Stimulated activated CD8-positive, alpha-beta memory T cell treated with anti-CD3 and anti-CD28 coated beads, Interleukin-7, amount 100 ng/mL, for 48 hours (primary cell): ENCODE measurements at places on chromosomes 7 and 10.

GRCh38 chr7:81256991-81257390 lies 338.1 kb upstream of the SEMA3C start:
- no peak for DNase-seq

DNA sequence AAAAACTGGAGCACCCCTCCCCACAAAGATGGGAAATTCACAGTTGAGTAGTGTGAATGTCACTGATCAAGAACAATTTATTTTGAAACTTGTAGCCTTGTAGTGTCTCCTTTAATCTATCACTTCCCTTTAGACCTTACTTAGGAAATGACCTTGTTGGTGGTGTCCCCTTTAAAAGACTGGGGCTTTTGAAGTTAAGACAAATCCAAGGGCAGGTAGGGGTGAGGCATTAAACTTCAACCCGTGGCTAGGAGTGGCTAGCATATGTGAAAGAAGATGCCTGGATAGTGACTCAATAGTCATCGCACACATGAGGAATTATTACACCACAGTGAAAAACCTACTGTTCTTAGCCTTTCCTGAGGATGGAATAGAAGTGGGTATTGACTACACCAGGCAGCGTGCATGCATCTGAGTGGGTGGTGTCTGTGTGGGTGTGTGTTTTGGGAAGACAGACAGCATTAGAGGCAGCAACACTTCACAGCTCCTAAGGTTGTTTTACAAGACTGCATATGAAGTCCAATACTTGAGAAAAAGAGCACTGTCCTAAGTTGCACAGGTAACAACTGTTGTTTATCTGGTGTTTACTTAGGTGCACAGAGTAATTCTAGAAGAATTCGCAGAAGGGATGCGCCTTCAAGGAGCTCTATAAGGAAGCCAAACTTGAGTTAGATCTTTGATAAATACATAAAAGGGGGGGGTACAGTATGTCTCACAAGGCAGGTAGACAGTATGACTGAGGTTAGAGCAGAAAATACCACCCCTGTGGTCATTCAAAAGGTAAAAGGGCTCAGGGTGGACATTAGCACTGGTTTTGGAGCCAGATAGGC lies 32.9 kb downstream of the ABLIM1 start:
- DNase-seq: no peak

DNA sequence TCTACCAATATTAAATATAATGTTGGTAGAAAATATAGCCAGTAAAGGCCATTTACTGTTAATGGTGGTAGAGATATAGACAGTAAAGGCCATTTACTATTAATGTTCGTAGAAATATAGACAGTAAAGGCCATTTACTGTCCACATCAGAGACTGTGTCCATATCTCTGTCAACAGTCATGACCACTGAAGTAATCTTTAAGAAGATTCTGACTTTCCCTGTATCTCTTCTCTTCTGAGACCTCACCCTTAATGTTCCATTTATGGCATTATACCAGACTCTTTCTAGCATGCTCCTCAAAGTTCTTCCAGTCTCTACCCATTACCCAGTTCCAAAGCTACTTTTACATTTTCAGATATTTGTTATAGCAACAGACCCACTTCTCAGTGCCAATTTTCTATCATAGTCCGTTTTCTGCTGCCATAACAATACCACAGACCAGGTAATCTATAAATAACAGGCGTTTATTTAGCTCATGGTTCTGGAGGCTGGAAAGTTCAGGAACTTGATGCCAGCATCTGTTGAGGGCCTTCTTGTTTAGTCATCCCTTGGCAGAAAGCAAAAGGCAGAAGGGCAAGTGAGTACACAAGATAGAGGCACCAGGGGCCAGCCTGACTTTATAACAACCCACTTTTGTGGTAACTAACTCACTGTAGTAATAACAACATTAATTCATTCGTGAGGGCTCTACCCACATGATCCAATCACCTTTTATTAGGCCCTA lies 7.9 kb upstream of the NUDCD3 start:
- DNase-seq: no peak

DNA sequence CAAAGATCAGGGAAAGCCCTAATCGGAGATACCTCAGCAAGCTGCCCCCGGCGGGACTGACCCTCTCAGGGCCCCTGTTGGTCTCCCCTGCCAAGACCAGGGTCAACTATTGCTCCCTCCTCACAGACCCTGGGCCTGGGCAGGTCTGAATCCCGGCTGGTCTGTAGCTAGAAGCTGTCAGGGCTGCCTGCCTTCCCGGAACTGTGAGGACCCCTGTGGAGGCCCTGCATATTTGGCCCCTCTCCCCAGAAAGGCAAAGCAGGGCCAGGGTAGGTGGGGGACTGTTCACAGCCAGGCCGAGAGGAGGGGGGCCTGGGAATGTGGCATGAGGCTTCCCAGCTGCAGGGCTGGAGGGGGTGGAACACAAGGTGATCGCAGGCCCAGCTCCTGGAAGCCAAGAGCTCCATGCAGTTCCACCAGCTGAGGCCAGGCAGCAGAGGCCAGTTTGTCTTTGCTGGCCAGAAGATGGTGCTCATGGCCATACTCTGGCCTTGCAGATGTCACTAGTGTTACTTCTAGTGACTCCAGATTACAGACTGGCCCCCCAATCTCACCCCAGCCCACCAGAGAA lies 24.1 kb downstream of the TBATA start:
- DNase-seq: no peak

GRCh38 chr10:113474752-113475151 lies 78.1 kb upstream of the HABP2 start:
- no peak for DNase-seq

DNA sequence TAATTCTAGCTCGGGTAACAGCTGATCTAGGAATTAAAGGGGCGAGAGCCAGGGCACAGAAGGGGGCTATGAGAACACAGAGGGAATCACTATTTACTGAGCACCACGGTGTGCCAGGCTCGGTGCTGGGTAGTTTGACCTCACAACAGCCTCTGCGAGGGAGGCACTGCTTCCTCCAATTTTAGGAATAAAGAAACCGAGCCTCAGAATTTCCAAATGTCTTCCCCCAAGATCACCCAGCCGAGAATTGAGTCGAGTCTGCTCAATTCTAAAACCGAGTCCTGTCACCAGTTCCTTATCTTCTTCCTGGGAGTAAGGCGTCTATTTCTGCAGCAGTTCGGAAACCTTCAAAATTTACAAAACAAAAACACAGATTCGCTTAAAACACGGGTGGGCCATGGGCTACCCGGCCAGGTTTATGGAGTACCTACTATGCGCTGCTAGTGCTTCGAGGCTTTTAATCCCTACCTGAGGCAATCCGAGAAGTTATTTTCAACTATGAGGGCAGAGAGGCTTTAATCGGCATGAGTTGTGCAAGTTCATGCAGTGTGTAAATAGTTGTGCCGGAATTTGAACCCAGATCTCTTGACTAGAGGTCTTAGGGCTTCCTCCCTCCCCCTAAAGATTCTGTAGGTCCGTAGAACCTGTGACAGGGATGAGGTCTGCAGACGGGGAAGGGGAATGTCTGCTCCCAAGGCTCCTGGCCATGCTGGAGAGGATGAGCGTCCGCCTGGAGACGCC lies 872 bp upstream of the HMX2 start:
- no peak for DNase-seq

DNA sequence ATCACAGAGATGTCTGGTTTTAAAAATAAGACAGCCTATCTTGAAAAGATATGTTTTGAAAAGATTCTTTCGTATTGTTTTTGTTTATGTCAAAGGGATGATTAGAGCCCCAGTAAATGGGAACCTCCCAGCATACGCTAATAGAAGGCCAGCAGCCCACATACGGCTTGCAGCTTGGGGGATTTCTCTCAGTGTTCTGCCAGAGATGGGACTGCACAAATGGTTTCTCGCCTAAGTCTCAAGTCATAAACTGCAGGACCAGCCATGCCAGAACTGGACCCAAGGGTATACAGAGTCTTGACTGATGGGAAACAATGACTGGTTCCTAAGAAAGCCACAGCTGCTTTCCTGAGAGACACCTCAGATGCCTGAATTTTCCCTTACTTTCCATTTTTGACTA lies 306.9 kb upstream of the DGKB start:
- DNase-seq: no peak

GRCh38 chr7:128255271-128255670 lies 14.2 kb downstream of the LEP start:
- DNase-seq: no peak

DNA sequence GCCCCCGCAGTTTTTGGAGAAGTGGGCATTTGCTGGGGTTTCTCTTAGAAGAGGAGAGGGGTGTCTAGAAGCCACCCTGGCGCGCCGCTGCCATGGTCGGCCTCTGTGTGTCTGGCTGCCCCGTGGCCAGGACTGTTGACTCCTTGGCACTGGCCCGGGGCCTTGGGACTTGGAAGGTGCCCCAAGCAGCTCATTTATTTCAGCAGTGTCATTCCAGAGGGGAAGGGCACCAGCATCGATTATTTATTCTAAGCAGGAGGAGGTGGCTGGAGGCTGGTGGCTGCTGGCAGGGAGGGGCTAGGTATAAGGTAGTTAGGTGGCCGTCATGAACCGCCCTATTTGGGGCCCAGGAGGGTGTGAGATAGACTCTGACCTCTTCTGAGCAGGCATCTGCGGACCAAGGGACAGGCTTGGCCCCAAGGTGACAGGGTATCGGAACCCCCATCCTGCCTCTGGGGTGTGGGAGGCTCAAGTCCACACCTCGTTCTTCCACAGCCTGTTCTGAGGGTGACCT lies 1.6 kb downstream of the GTF2IRD1 start:
- DNase-seq: no peak

- DNase-seq: no peak
Measured at GRCh38 chr10:128848810-128849209, 618.2 kb upstream of the MGMT start.

GRCh38 chr10:102779680-102780526 lies 36.2 kb downstream of the WBP1L start:
- DNase-seq: no peak

DNA sequence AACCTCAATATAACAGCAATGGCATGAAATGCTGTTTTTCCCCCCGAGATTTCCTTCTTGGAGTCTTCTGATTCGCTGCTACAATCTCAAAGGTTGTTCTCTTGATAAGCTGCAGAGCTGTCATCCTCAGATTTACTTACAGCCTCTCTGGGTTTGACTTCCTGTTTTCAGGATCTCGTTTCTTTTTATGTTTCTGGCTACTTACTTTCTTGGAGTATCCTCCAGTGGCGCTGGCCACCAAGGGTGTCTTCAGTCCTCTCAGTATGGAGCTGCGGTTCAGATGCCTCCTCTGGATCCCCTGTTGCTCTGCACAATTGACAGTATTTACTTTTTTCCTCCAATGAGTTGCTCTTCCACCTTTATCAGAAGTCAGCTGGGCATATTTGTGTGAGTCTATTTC lies 152.0 kb upstream of the TMEM72 start:
- no peak for DNase-seq

DNA sequence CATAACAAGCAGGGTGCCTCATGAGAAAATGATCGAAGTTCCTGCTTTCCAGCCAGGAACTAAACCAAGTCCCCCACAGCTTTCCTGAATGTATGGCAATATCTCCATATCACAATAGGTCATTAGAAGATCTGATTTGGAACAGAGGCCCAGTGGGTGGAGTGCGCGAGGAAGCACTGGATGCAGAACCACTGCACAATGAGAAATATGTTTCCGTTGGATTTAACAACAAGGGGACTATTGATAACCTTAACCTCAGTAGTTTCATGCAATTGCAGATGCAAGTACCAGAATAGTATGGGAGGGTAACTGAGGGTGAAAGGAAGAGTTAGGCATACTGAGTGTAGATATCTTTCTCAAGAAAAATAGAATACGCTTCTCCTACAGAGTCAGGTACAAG lies 45.3 kb downstream of the ZPBP start:
- no peak for DNase-seq

GRCh38 chr7:16356301-16356958 lies 64.9 kb downstream of the CRPPA start:
- DNase-seq: no peak

DNA sequence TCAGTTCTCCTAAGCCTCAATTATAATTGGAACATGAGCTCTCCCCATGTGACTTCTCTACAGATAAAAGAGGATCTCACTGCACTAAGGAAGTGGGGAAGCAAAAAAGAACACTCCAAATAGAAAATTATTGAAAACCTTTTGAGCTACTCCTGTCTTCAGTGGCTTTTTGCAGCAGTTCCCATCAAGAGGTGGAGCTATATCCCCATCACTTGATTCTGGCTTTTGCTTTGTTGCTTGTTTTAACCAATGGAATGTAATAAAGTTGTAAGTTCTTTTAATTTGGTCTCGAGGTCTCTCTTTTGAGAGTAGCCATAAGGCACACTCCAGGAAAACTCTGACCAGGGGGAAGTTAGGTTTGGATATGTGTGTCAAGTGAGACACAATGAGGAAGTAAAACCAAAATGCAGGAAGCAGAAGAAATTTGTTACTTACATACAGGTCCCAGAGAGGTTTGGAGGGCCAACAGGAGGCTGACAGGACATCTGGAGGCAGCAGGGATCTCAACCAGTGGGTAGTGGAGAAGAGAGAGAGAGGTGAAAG lies 569.4 kb downstream of the HTR7 start:
- no peak for DNase-seq

GRCh38 chr10:1196656-1197055 lies 140.5 kb downstream of the WDR37 start:
- DNase-seq: no peak

GRCh38 chr7:150406567-150407421 lies 27.7 kb downstream of the ZNF775 start:
- no peak for DNase-seq

GRCh38 chr10:91672021-91672608 lies 39.2 kb upstream of the PPP1R3C start:
- DNase-seq: no peak

GRCh38 chr10:110756876-110757275 lies 112.7 kb downstream of the RBM20 start:
- DNase-seq: no peak

DNA sequence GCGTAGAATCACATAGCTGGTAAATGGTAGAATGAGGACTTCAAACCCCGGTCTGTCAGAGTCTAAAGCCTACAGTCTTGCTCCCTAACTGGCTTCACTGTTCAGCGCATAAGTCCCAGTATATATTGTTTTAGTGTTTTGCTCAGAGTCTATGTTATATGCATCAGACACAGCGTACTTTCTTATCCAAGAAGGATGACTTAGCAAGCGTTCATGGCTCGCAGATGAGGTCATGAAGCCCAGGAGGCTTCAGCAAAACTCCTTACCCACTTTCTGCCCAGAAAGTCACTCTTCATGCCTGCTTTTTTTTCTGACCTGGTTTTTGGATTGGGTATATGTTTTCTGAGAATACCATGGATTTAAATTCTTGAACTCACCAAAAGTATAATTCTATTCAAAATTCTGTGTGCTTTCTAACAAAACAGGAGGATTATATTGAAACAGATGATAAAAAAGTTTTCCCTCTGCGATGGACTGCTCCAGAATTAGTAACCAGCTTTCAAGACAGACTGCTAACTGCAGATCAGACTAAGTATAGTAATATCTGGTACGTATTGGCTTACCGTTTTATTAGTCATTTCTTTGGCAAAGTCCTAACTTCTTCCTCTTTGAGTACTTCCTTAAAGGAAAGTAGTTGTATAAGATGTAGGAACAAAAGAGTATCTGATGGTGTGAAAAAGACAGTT lies 24.6 kb upstream of the BHLHA15 start:
- DNase-seq: no peak

- DNase-seq: no peak
Measured at GRCh38 chr10:113945075-113945686, 90.7 kb downstream of the NHLRC2 start.
